ENCODE measurements at places on chromosomes 13 and 19. TPM values are rescaled to one million over a fixed set of nuclear protein-coding genes. Genes with fewer than 3 reads are reported as not detected.

INTS6 gene
- polyA plus RNA-seq = 9.6 TPM

TMPRSS9 gene
- polyA plus RNA-seq = not detected

CYP4F8 gene
- polyA plus RNA-seq = 0.10 TPM

FGF22 gene
- polyA plus RNA-seq = 0.53 TPM

COX7A1 gene
- 17.3 TPM for polyA plus RNA-seq

CPAMD8 gene
- 1.0 TPM for polyA plus RNA-seq

TNPO2 gene
- polyA plus RNA-seq = 29.7 TPM

OR4F17 gene
- polyA plus RNA-seq = not detected

ZNF544 gene
- 14.7 TPM for polyA plus RNA-seq

UBE2L5 gene
- polyA plus RNA-seq = 0.06 TPM

PROZ gene
- polyA plus RNA-seq = not detected

ZNF177 gene
- 0.84 TPM for polyA plus RNA-seq

OXGR1 gene
- polyA plus RNA-seq = 0.99 TPM

ZFP28 gene
- 1.8 TPM for polyA plus RNA-seq

SIGLEC12 gene
- polyA plus RNA-seq = 0.04 TPM

C19orf67 gene
- polyA plus RNA-seq = not detected

FGF21 gene
- polyA plus RNA-seq = not detected

KLF1 gene
- not detected for polyA plus RNA-seq

CASP14 gene
- polyA plus RNA-seq = 0.11 TPM

PSPC1 gene
- polyA plus RNA-seq = 26.0 TPM

MISP3 gene
- 7.1 TPM for polyA plus RNA-seq

ZNF28 gene
- polyA plus RNA-seq = 2.3 TPM

SLC1A6 gene
- 0.05 TPM for polyA plus RNA-seq

WIZ gene
- 17.4 TPM for polyA plus RNA-seq

ZNF667 gene
- polyA plus RNA-seq = 0.85 TPM

LYPD5 gene
- polyA plus RNA-seq = 12.3 TPM

LSM4 gene
- polyA plus RNA-seq = 113 TPM

ZNF816 gene
- polyA plus RNA-seq = 2.1 TPM

GRIK5 gene
- polyA plus RNA-seq = 1.4 TPM

RHPN2 gene
- 0.26 TPM for polyA plus RNA-seq

CCDC70 gene
- polyA plus RNA-seq = not detected
